ENCODE measurements at places on chromosomes 12 and 14.

DNA sequence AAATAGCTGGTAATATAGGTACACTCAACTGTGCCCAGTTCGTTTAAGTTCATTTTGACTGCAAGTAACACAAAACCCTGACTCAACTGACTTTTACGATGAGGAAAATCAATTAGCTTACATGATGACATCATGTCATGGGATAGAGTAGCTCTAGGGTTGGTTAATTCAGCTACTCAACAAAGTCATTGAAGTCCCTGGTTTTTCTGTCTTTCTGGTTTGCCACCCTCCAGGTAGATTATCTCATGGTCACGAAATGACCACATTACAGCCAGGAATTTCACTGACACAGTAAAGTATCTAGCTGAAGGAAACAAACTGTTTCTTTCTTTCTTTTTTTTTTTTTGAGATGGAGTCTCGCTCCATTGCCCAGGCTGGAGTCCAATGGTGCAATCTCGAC lies 68.5 kb upstream of the FUT8 start:
- DNase-seq: no peak

DNA sequence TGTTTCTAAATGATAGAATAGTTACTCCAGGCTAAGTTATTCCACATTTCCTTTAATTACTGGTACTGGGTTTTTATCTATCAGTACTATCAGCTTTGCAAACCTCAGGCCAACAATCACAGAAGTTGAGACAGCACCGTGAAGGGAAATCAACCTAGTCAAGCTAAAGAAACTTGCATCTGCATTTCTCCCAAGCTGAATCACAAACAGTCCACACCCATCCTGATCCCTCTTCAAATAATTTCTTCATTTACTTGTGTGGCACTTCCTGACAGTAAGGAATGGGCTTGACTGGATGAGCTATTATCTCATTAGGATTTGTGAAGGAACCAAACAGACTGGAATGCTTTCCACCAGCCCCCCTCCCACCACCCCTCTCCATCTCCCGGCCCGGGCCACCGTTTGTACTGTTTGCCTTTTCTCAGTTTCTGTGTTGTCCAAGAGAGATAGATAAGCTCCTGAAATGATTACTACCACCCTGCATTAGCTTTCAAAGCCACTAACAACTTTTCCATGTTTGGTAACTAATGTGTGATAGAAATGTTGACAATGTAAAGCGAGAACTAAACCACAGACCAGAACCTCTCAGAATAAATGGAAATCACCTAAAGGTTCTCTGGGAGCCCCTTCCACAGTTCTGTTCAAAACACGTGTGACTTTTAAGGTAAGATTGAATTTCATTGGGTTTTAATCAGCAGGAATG lies 236.3 kb downstream of the SLC25A21 start:
- no peak for DNase-seq

GRCh38 chr14:55071870-55072640 lies 20.6 kb downstream of the MAPK1IP1L start:
- DNase-seq: no peak

DNA sequence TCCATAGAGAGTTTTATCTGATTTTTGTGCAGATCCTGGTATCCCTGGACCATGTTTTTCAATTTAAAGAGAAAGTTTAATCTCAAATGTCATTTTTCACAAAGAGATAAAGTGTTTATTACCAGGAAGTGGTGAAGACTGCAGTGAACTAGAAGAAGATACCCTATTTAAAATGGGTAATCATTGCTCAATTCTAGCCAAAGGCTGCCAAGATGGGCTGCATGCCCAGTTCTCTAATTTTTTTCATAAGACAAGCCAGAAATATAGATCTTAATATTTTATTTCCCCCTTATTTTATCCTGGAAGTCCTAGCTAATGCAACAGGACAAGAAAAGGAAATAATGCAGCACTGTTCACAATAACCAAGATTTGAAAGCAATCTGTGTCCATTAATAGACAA lies 343.5 kb downstream of the PCNX1 start:
- no peak for DNase-seq

DNA sequence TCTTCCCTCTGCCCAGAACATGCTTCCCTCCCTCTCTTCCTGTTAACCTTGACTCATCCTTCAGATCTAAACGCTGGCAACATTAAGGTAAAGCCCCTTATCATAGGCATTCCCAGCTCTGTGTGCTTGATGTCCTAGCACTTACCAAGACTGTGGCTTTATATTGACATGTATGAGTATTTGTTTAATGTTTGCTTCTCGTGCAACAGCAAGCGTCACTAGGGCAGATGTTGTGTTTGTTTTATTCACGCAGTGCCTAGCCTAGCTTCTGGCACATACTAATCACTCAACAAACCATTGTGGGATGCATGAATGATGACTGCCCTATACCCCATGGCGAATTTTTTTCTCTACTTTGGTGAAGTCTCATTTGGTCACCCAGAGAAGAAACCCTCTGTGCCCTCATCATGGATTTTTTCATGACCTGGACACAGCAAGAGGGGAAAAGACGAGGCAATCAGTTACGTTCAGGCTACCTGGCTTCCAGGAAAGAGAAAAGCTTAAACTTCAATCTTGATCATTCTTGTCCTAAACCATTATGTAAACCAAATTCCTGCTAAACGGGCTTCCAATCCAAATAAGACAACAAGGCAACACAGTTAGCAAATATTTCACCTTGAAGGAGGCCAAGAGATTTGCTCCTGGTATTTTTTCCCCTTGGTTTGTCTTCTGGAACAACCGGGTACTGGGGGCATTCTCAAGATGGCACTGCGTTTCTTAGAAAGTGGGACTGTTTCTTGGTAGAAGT lies 47.9 kb upstream of the SOCS2 start:
- no peak for DNase-seq

GRCh38 chr14:50354527-50354926 lies 42.2 kb downstream of the CDKL1 start:
- DNase-seq: no peak

DNA sequence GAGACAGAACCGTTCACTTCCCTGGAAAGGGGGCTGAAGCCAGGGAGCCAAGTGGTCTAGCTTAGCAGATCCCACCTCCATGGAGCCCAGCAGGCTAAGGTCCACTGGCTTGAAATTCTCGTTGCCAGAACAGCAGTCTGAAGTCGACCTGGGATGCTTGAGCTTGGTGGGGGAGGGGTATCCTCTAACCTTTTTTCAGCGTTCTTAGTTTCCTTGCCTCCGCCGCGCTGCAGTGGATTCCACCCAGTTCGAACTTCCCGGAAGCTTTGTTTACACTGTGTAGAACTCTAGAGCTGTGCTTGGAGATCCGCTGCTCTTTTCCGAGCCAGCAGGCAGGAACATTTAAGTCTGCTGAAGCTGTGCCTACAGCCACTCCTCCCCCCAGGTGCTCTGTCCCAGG lies 45.2 kb upstream of the FKBP4 start:
- no peak for DNase-seq

- DNase-seq: no peak
Measured at GRCh38 chr12:84375449-84376170, 537.0 kb downstream of the SLC6A15 start.

- DNase-seq: no peak
Measured at GRCh38 chr12:121505513-121505912, 75.3 kb downstream of the KDM2B start.

- no peak for DNase-seq
Measured at GRCh38 chr14:100528962-100529560, 58.2 kb downstream of the BEGAIN start.

DNA sequence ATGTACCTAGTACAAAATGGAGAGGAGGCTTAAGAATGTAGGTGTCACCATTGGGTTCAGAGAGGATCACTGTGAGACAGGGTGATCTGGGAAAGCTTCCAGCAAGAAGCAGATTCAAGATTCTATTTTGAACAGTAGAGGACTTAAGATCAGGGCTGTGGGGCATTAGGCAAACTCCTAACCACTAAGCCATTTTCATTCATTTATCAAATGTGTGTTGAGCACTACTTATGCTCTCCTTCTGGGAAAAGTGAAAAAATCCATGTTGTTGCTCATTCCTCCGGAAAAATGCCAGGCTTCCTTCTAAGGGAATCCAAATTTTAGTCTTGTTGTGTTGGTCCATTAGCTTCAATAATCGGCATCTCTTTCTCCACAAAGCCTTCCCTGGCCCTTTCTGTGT lies 163.4 kb downstream of the NUAK1 start:
- DNase-seq: no peak

DNA sequence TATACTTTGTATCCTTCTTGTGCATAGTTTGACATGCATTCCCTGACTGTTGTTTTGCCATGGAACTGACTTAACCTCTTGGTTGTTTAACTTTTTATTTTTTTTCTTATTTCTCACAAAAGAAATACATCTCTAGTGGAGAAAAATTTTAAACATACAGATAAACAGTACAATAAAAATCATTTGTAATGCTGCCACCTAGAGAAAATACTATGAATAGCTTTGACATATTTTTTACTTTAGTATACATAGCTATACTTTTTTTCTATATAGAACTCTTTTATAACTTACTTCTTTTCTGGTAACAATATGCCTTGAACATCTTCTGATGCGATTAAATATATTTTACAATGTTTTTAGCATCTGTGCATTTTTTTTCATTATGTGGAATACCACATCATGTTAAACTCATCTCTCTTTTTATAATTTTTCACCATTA lies 184.5 kb downstream of the AKAP6 start:
- no peak for DNase-seq

DNA sequence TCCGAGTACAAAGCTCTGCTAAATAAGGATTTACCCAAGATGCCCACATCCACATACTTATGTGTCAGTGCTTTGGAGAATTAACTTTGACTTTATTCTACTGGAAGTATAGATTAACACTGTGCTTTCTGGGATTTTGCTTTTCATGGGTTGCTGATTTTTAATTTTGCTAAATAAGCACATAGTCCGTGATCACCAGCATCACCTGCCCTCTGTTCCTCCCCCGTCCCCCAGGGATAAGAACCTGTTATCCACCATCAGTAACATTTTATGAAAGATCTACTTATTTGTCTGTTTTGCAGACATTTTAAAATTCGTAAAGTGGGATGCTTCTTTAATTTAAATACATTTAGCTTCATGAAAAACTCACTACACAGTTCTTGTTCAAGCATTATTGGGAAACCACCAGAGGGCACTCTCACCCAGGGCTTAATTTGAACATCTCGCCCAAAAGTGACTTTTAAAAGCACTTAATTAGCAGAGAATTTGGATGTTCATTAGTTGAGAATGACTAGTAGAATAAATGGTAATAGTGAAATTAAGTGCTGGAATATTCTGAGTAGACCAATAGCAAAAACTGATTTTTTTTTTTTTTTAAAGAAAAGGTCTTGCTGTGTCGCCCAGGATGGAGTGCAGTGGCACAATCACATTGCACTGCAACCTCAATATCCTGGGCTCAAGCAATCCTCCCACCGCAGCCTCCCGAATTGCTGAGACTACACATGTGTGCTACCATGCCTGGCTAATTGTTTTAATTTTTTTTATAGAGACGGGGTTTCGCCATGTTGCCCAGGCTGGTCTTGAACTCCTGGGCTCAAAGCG lies 35.7 kb downstream of the MRPL42 start:
- no peak for DNase-seq

- DNase-seq: no peak
Measured at GRCh38 chr12:53976172-53976822, 1.5 kb upstream of the HOTAIR start.

- DNase-seq: no peak
Measured at GRCh38 chr14:73887318-73887616, 608 bp downstream of the ZNF410 start.

GRCh38 chr12:23775208-23775607 lies 174.3 kb downstream of the SOX5 start:
- no peak for DNase-seq

DNA sequence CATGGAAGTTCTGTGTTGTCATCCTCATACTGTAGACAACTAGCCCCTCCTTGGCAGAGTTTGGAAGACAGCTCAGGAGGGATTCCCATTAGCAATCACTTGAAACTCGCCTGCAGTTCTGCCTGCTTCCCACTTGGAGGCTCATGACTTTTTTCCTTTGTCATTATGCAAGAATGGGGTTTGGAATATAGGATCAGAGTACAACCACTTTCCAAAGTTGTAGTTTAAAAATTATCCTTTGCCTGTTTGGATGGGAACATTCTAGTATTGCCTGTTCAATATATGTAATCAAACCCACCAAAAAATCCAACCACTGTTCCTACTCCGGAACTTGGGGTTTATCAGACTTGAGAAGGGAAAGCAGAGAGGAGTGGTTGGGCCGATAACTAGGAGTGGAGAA lies 2.1 kb upstream of the GPD1 start:
- DNase-seq: no peak

DNA sequence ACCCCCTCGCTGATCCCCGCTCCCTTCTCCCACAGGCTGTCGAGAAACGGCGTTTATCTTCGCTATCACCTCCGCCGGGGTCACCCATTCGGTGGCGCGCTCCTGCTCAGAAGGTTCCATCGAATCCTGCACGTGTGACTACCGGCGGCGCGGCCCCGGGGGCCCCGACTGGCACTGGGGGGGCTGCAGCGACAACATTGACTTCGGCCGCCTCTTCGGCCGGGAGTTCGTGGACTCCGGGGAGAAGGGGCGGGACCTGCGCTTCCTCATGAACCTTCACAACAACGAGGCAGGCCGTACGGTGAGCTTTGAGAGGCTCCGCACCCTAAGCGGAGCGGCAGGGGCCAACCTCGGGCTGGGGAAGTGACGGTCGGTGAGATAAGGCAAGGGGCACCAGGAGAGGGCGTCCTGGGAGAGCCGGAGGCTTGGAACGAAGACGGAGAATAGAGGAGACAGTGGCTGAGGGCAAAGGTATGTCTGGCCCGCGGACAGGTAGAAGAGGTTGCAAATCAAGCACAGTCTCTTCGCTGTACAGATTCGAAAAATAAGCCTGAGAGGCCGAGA lies 2.3 kb downstream of the WNT1 start:
- DNase-seq: no peak

- DNase-seq: no peak
Measured at GRCh38 chr12:55726971-55727370, 1.8 kb downstream of the CD63 start.

- no peak for DNase-seq
Measured at GRCh38 chr12:1171657-1172408, 180.8 kb downstream of the ERC1 start.

- no peak for DNase-seq
Measured at GRCh38 chr12:123021688-123022604, 41.5 kb downstream of the ARL6IP4 start.

GRCh38 chr14:103058164-103059055 lies 1.1 kb upstream of the CDC42BPB start:
- no peak for DNase-seq

- no peak for DNase-seq
Measured at GRCh38 chr12:57813971-57814772, 4.4 kb downstream of the AVIL start.

GRCh38 chr14:95056476-95056875 lies 100.9 kb downstream of the DICER1 start:
- DNase-seq: no peak

- no peak for DNase-seq
Measured at GRCh38 chr12:88665071-88665470, 84.8 kb upstream of the KITLG start.

DNA sequence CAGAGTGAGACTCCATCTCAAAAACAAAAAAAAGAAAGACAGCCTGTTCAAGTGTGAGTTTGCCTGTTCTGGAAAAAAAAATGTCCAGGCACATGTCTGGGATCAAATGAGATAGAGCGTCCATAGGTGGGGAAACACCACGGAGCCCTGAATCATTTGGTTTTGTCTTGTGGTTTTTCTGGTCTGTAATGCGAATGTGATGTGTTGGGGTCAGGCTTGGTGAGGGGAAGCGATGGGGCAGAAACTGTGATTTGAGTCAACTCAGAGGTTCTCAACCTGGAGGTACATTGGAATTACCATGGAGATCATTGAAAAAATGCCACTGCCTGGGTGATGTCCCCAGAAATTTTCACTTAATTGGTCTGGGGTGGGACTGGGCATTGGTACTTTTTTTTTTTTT lies 183.9 kb upstream of the PWP1 start:
- DNase-seq: no peak

GRCh38 chr12:130689408-130690405 lies 26.4 kb downstream of the RIMBP2 start:
- no peak for DNase-seq
